Sigmoid colon (tissue), 7 donors: ENCODE measurements at places on chromosomes 1 and 21. TPM values are rescaled to one million over a fixed set of nuclear protein-coding genes. Genes with fewer than 3 reads are reported as not detected.
A peak's percentile ranks its signal among the peaks of the same experiment; 100 is the strongest.

DNA sequence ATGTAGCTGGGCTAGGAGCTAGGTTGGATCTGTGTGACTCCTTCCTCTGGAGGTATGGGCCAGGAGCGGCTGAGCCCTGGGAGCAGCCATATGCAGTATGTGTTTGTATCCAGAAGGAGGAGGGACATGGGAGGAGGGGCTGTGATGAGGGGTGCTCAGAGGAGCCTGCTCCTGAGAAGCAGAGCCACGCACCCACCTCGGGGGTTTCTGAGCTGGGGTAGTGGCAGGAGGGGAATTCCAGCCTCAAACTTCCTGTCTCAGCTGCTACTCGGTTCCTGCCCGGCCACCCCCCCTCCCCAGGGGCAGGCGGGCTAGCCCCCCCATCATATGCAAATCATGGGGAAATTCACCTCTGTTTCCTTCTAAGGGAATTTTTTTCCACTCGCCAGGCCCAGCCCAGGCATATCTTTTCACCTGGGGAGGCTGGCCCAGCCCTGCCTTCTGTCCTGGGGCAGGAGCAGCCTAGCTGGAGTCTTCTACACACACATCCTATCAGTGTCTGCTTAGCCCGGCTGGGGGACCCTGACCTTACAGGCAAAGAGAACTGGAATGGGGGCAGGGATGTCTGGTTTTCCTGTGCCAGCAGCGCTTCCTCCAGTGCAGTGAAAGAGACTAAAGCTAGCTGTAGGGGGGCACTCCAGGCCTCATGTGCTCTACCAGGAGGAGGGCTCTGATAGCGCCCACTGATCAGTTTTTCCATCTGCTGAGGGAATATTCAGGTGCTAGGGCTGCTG lies 3.0 kb downstream of the ZC3H12A start:
- no peak for DNase-seq

DNA sequence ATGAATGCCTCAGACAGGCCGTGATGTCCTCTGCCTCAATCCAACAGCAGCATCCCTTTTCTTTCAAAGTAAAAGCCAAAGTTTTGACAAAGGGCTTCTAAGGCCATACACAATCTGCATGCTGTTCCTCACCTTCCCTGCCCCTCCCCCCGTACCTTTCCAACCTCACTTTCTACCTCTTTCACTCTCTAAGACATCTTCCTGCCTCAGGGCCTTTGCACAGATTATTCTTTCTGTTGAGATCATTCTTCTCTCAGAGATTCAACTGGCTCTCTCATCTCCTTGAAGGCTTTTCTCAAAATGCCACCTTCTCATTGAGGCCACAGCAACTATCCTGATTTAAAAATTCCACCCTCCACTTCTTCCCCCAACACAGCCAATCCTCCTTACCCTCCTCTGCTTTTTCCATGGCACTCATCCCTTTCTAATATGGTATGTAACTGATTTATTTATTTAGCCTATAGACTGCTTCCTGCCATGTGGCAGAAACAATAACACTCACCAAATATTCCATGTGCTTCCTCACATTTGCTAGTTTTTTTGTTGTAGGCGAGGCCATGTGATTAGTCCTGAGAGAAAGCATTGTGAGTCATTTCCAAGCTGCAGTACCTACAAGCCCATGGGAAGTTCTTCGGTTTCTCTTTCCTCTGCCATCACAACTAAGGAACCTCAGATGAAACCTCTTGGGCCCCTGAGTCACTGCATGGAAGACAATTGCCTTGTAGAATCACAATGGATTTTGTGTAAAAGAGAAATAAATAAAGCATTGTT lies 58.7 kb upstream of the GADD45A start:
- DNase-seq = no peak

DNA sequence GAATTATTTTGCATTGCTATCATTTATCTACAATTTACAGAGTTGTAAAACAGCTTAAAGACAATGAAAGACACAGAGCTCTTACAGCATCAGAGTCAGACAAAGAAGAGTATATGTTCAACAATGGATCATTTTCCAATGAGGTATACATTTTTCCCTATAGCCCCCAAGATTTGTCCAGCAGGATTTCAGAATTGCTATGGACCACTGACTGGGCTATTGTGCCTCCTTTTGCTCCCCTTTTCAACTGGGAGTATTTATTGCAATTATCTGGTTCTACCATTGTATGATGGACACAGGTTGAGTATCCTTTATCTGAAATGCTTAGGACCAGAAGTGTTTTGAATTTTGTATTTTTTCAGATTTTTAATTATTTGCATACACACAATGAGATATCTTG lies 62.5 kb upstream of the DNAH14 start:
- no peak for DNase-seq

The ESRRG gene
- 0.33 TPM for total RNA-seq

DNA sequence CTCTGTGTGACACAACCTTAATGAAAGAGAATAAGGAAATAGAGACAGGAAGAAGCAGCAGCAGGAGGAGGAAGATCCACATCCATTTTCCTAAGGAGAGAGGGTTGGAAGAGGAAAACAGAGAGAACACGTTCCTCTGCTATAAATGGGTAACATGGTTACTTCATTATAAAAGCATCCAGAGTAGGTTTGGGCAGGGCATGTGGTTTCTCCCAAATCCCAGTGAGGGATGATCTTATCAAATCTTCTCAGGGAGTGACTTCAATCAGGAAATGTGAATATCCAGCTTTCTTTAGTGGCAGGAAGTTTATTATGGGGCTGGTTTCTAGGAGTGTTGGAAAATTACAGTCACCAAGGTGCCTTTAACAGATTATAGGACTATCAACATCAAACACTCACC lies 11.1 kb downstream of the CYP2J2 start:
- DNase-seq = no peak

- no peak for DNase-seq
Observed at GRCh38 chr1:3750741-3751140, 1.5 kb upstream of the CCDC27 start.

The TCP10L gene
- 0.66 TPM for total RNA-seq

GRCh38 chr1:23742670-23743286 lies 493 bp upstream of the ELOA start:
- peak; percentile 72 for DNase-seq

GRCh38 chr1:40734882-40735628 lies 43.6 kb downstream of the NFYC start:
- DNase-seq = no peak

DNA sequence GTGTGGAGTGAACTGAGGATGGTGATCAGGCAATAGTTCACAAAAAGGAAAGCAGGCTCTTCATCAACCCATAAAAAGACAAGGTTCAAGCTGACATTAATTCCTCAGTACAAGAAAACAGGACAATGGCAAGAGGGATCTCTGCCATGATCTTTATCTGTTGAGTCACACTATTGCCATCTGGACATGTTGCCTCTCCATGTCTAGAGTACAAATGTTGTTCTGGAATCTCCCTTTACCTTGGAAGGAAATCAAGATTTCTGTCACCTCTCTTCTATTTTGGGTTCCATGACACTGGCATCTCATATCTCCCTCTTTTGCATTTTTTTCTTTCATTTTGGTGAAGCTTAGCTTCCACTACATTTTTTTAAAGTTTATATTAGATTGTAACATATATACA lies 329.1 kb downstream of the USP25 start:
- DNase-seq = no peak

DNA sequence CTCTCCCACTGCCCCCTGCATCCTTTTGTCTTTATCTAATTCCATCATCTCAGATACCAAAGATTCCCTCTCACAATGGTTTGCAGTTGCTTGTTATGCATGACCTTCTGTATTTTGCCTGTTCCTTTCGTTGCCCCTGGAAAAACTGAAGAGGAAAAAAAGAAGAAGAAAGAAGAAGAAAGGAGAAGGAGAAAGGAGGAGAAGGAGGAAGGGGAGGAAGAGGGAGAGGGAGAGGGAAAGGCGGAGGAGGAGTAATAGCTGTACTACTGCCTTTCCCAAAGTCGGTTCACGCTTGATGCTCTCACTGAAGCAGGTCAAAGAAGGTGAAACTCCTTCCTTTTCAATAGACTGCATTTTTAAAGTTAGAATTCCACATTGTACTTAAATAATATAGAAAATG lies 513.8 kb downstream of the PTPRC start:
- no peak for DNase-seq

The HSPB7 gene
- total RNA-seq = 60.5 TPM

DNA sequence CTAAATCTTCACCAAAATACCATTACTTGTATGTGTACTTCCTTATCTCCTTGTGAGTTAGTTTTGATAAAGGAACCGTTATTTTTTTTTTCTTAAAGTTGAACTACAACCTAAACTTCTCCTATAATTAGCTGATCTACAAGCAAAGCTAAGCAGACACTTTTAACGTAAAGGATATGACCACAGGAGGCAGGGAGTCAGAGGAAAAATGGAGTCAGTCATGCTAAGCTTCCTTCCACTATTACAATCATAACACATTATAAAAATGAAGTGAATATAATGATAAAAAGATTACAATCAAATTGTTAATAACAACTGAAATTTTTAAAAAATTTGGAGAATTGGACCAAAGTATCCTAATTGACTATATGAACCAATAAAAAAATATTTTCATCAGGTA lies 892.6 kb downstream of the KCNT2 start:
- DNase-seq = no peak

The ETV3L gene
- not detected for total RNA-seq

The CR1L gene
- not detected for total RNA-seq

DNA sequence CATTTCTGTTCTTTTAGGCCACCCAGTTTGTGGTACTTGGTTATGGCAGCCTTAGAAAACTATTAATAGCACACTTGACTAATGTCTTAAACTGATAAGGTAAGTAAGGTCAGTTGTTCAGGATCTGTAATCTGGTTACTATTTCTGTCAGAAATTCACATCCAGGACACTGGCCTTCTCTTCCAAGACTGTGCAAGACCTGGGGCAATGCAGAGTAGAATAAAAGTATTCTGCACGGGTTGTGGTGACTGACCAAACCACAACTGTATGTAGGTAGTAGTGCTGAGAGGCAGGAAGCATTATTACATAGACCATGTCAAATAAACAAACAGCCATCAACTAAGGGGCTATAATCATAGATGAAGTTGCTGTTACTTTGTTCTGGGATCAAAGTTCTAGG lies 46.7 kb downstream of the WARS2 start:
- DNase-seq = no peak

DNA sequence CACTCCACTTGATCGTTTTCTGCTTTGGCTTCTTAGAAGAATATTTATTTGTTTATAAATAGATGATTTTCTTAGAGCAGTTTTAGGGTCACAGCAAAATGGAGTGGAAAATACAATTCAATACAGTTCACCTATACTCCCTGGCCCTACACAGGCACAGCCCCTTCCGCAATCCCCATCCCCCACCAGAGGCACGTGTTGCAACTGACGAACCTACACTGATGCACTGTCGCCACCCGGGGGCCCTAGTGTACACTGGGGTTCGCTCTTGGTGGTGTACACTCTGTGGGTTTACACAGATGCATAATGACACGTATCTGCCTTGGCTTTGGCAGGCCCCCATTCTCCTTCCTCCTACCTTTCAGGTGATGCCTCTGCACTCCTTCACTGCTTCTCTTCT lies 8.0 kb downstream of the ECHDC2 start:
- no peak for DNase-seq

GRCh38 chr1:24641646-24642151 lies 1.4 kb upstream of the SRRM1 start:
- DNase-seq = peak; percentile 79

The ADAMTS4 gene
- total RNA-seq = 6.4 TPM

GRCh38 chr1:82317671-82318070 lies 516.9 kb downstream of the ADGRL2 start:
- no peak for DNase-seq

The OLIG1 gene
- not detected for total RNA-seq

GRCh38 chr1:229842302-229843255 lies 216.5 kb downstream of the URB2 start:
- DNase-seq = no peak
